Esophagus muscularis mucosa (tissue), 4 donors: ENCODE measurements at places on chromosomes 16 and 17. TPM values are rescaled to one million over a fixed set of nuclear protein-coding genes. Genes with fewer than 3 reads are reported as not detected.

The CLDN9 gene
- 0.32 TPM for total RNA-seq

The NHLRC4 gene
- 2.6 TPM for total RNA-seq

- no peak for DNase-seq
These were observed 32.1 kb upstream of the RPH3AL start for GRCh38 chr17:384622-385177.

DNA sequence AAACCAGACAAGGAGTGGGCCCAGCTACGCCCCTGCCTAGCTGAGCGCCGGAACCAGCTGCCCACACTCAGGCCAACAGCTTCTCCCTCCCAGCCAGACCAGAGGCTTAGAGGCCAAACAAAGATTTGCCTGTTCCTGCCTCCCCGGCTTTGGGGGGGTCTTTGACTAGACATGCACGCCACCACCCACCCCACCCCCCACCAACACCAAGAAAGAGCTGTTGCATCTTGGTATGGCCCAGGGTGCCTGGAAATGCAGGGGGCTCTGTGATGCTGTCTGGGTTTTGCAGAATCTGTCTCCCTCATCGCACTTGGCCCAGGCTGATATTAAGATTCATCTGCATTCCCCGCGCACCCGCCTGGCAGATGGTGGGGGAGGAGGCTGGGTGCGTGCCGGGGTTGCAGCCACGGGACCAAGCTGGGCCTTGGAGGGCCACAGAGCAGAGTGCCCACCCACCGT lies 1.3 kb upstream of the NXPH3 start:
- no peak for DNase-seq

DNA sequence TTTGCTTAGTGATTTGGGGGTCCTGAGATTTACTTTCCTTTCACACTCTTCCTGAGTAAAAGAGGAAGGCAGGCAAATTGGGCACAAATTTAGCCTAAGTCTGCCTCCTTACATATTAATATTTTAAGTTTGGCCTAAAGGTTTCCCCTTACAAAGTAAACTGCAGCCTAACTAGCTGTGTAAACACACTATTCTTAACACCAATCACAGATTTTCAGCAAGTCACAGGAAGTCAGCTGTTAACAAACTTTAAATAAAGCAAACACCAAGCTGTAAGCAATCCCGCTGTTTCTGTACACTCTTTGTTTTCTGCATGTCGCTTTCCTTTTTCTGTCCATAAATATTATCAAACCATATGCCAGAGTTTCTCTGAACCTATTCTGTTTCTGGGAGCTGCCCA lies 45.1 kb upstream of the ABCC11 start:
- DNase-seq: no peak

DNA sequence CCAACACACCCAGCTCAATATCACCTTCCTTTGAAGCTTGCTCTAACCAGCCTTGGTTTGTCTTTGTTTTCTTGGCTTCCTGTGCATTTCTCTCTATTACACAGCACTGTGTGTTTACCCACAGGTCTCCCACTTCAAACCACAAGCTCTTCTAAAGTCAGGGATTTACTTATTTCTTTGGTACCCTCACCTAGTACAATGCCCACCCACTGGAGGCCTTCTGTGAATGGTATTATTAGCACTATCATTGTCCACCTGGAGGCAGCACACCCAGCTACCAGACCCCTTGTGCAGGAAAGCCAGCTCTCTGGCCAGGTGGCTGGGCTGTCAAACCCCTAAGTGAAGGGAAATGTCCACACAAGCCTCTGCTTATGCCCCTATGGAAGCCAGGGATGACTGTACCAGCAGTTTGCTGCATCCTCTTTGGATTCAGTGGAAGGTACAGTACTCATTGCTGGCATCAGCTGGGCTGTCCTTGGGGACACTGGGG lies 9.4 kb upstream of the TOP2A start:
- DNase-seq: peak; percentile 87

DNA sequence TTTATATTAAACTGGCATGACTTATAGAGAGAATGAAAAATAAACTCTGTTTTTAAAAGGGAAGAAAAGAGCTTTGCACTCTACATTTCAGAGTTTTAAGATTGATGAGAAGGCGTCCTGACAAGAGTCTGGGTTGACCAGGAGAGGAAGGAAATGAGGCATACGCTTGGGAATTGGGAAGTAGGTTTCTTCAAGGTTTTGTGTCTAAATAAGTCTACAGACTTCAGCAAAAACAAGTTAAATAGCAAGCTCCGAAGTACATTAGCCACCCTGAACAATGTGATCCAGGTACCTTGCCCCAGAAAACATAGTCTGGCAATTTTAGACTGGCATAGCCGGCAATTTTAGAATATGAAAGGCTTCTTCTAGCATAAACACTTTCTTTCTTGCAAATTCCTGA lies 28.5 kb upstream of the CCDC182 start:
- no peak for DNase-seq
